Activated CD8-positive, alpha-beta memory T cell treated with anti-CD3 and anti-CD28 coated beads, Interleukin-2, amount 50 U/mL, for 48 hours (primary cell): ENCODE measurements at places on chromosomes 13 and 19.

DNA sequence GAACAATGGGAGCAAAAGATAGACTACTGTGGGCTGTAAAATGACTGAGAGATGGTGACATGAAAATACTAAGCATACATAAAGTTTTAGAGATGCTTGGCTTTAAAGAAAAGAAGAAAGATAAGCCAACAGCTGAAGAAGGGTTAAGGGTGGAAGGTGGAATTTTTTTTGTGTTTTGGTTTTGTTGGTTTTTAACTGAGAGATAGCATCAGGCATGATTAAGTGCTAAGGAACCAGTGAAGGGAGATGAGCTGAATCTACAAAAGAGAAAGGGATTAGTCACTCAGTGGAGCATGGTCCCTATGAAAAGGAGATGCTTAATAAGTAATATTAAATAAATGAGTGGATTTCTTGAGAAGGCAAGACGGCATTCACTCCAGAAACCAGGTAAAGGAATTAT lies 12.5 kb upstream of the TBC1D4 start:
- no peak for DNase-seq

DNA sequence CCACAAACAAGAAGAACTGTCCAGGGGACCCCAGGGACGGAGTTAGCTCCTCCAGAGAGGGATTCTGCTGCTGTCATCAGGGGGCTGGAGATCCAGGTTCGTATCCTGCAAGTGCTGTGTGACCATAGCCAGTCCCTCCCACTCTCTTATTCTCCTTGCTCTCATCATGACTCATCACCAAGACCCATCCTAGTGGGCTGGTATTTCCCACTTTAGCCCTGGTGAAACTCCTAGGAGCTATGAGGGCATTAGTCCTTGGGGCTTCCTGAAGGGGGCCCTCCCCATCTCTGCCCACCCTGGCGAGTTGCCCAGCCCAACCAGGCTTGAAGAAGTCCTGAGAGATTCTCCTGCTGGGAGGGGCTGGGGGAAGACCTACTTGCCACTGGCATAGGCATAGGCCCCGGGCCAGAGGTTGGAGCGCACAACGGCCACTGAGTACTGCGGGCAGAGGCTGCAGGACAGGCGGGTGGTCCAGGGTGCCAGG lies 7.5 kb upstream of the DMWD start:
- DNase-seq: no peak

DNA sequence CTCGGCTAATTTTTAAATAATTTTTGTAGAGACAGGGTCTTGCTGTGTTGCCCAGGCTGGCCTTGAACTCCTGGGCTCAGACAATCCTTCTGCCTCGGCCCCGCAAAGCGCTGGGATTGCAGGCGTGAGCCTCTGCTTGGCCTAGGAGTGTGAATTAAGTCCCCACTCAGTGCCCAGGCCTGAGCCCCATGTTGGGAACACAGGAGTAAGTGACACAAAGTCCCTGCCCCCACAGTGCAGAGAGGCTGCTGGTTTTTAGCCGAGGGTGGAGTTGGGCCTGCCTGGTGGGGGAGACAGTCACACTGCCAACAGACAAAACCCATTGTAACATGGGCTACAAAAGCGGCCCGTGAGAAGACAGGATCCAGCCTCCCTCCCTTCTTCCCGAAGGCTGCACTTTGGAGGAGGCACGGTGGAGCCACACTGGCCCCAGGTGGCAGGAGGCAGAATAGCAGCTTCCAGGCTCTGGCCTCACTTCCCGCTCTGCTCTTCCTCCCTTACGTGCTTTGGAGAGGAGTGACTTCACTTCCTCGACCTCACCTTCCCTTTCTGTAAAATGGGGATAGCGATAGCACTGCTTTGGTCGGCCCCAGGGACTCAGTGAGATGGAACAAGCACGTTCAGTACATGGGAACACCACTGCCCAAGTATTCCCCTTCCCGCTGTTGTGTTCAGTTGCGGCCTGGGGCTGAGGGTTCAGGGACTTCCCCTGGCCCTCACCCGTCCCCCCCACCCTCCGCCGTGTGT lies 15.2 kb upstream of the EHD2 start:
- DNase-seq: peak; percentile 77

DNA sequence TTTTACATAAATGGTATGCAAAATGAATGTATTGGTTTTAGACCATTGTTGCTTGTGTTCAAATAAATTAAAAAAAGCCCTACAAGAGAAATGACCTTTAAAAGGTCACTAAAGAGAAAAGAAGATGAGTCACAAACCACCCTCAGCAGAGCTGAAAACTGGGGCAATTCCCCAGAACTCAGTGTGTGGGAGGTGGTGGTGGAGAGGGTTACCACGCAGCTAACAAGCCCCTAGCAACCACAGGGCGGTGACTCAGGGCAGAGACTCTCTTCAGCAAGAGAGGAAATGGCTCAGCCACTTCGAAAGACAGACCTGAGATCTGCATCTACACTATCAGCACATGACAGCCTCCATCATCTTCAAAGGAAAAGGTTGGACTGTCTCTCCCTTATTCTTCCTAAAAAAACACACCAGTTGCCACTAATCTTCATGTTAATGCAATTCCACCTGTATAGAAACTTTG lies 29.4 kb upstream of the NDFIP2 start:
- DNase-seq: peak; percentile 92

DNA sequence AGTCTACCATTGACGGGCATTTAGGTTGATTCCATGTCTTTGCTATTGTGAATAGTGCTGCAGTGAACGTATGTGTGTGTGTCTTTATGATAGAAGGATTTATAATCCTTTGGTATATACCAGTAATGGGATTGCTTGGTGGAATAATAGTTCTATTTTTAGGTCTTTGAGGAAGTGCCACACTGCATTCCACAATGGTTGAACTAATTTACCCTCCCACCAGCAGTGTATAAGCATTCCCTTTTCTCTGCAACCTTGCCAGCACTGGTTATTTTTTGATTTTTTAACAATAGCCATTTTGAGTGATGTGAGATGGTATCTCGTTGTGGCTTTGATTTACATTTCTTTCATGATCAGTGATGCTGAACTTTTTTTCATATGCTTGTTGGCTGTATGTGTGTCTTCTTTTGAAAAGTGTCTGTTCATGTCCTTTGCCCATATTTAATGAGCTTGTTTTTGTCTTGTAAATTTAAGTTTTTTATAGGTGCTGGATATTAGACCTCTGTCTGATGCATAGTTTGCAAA lies 37.5 kb downstream of the RFC3 start:
- DNase-seq: no peak

- DNase-seq: no peak
These were observed 1.2 kb downstream of the KLK14 start for GRCh38 chr19:51081476-51081875.

DNA sequence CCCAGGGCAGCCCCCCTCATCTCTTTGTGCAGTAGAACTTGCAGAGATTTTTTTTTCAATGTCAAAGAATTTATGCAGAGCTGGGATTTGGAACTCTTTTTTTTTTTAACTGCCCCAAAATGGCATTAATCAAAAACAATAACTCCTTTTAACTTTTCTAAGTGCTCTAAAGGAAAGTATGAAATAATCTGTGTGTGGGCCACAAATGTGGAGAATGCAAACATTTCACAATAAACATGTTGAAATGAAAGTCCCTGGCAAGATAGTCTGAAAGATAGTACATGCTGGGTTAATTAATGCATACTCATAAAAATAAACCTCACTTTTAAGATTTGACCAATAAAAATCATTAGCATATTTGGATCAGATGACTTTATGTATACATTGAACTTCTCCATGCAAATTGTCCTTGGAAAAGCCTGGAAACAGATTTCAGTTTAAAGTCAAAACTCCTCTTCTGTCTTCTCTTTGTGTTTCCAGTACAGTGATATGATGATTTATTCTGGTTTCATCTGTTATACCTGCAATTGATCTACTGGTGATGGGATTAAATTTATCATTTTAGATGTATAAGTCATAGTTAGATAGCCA lies 30.5 kb upstream of the ZNF536 start:
- no peak for DNase-seq

DNA sequence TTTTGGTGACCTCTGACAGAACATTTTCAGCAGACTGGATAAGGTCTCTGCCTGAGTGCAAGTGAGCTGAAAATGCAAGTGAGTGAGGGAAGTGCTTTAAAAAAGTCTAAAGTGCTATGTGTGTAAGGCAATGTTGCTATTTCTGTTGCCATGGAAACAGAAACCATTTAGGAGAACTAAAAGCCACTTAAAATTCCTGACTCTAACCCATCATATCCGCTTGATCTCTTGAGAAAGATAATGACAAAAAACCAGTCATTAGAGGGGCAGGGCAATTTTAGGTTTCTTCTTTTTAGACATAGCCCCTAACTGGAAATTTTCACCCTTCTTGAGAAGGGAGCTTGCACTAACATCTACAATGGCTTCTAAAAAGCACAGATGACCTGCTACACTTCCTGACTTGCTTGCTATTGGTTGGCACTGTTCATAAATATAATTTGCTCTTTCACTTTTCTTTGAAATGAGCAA lies at the start of gene CYSLTR2:
Gene CYSLTR2, plus strand, starts transcription at position 458 of the 468 bp plus-strand sequence. CDS start 52,889 bp downstream, outside the sequence.
- DNase-seq: no peak

DNA sequence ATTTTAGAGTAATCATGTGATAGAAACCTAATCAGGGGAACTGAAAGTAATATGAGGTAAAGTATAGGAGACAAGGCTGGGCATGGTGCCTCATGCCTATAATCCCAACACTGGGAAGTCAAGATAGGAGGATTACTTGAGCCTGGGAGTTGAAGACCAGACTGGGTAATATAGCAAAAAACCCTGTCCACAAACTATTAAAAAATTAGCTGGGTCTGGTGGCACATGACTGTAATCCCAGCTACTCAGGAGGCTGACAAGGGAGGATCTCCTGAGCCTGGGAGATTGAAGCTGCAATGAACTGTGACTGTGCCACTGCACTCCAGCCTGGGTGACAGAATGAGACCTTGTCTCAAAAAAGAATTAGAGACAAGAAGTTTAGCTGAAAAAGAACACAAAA lies 469.9 kb downstream of the GPC5 start:
- DNase-seq: no peak

DNA sequence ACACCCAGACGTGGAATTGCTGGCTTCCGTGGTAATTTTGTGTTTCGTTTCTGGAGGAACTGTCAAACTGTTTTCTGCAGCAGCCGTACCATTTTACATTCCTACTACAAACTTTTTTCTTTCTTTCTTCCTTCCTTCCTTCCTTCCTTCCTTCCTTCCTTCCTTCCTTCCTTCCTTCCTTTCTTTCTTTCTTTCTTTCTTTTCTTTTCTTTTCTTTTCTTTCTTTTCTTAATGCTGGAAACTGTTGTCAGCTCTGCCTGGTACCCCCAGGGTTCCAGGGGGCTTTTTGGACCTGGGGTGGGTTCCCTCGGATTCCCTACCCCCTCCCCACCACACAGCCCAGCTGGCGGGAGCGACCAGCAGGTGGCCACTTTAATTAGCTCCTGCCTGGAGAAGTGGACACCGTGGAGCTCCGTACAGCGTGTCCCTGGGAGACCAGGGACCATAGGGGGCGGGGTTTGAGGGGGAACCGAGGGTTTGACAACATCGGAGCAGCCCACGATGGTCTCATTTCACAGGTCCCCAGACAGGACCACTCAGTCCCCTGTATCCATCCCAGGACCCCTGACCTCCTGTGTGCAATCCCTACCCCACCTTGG lies 24.4 kb downstream of the CELF5 start:
- DNase-seq: no peak

DNA sequence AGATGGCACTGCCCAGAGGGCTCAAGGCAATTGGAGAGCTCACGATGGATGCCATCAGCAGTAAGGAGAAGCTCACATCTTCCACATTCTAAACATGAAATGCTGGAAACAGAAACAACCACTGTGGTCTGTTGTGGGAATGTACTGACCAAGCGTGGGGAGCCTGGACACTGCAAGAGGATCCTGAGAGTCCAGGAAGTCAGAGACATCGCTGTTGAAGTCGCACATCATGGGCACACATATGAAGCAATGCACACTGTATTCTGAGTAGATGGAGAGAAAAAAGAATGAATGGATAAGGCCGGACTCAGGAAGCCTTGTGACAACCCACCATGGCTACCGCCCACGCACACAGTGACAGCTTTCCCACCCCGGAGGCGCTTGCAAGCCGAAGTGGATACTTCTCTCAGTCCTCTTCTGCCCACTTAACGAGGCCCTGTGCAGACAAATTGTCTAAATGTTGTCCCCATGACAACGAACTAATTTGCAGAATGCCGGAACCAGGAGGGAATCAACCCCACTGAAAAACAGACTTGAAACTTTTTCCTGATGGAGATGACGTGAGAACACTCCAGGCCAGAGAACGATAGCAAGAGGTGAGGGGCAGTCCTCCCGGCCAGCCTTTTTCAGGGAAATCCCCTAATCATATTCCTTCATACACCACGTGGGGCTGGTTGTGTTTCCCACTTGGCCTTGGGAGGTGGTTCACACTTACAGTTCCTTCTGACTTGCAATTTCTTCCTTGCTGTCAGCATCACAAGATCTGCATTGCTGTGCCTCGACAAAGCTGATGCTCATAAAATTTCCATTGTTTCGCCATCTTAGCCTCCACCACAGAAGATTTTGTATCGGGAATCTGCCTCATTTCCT lies 109.6 kb upstream of the SERP2 start:
- no peak for DNase-seq

DNA sequence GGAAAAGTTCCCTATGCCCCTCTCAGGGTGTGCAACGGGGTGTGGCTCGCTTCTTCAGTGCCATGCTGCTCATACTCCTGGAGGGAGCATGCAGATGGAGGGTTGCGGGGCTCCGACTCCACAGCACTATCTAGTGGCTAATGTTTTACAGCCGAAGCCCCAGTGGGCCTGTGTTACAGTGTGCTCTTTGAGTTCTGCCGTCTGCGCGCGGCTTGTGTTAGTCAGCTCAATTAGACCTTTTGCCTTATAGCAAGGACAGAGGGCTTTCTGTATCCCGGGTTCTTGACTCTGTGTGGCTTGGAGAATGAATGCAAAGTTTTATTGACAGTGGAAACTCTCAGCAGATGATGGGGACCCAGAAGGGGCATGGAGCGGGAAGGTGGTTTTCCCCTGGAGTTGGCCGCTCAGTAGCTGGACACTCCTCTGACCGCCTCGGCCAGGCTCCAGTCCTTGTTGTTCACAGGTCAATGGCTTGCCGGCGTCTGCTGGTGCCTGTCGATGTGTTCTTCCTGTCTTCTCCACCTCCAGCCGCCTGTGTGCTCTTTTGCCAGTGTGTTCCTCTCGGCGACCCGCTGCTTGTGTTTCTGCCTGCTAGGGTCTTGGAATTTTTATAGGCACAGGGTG lies 383.4 kb downstream of the LMO7 start:
- DNase-seq: no peak
